Osteocyte (in vitro differentiated cells): ENCODE measurements at places on chromosomes 13 and 19.

GRCh38 chr13:28411831-28412353 is 83.0 kb downstream of the FLT1 start:
- DNase-seq = no peak

DNA sequence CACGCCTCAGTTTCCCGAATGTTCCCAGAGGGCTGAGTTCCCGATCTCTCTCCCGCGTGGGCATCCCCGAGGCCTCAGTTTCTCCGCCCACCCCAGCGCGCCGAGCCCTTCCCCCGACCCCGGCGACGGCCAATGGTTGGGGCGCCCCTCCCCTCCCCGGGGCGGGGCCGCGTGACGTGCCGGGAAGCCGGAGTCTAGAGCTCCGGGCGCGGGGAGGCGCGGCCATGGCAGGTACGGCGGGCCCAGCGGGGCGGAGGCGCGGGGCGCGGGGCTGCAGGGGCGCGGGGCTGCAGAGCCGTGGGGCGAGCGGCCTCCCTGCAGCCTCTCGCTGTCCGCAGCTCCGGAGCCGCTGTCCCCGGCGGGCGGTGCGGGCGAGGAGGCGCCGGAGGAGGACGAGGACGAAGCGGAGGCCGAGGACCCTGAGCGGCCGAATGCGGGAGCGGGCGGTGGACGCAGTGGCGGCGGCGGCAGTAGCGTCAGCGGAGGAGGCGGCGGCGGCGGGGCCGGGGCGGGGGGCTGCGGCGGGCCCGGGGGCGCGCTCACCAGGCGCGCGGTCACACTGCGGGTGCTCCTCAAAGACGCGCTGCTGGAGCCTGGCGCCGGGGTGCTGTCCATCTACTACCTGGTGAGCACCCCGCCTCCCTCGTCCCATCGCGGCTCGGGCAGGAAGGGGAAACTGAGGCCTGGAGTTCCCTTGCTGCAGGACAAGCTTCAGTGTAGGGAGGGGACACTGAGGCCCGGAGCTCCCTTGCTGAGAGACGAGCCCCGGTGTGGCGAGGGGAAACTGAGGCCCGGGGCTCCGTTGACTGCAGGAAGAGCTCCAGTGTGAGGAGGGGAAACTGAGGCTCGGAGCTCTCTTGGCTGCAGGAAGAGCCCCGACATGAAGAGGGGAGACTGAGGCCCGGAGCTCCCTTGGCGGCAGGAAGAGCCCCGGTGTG is at the start of gene MPND:
Gene MPND, plus strand, starts transcription at position 193 of the 938 bp plus-strand sequence. Its CDS starts 32 bp downstream, at position 225.
- DNase-seq = peak; percentile 96

GRCh38 chr19:40612831-40613689 is 11.9 kb downstream of the LTBP4 start:
- no peak for DNase-seq

DNA sequence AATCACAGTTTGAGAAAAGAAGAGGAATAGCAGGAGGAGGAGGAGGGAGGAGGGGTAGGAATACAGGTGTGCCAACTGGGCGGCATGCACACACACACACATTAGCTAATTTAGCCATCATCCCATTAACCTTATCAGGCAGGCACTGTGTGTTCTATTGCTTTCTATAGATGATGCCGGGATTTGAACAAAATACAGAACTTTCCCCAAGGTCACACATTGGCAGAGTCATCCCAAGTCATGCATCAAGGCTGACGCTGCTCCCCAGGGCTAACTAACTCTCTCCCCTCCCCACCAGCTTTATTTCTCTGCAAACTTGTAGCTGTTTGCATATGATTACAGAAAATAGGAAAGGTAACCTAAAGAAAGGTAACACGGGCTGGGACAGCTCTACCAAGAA is 83.0 kb downstream of the NUFIP1 start:
- DNase-seq = no peak

DNA sequence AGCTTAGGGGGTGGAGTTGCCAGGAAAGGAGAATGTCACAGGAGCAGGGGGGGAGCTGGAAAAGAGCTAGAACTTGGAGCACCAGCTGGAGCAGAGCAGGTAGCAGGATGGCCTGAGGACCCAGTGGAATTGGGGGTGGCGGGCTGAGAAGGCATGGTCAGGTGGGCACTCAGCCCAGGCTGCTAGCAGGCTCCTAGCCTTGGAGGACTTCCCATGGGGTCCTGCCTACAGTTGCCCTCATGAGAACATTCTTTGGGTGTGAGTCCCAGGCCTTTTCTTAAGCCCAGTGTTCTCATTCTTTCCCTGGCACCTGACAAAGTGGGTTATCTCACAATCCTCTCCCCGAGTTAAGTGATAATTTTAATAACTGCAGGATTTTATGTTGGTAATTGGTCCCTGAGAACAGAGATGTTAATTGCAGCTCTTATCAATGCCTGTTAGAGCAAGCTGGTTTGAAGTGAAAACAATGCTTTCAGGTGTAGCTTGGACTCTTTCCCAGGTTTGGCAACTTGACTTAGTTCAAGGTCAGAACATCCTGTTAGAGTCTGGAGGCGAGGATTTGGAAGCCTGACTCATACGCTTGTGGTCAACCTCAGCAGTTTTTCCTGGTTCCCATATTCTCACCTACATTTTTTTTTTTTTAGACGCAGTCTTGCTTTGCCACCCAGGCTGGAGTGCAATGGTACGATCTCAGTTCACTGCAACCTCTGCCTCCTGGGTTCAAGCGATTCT is 18.1 kb upstream of the OLFM4 start:
- DNase-seq = no peak

DNA sequence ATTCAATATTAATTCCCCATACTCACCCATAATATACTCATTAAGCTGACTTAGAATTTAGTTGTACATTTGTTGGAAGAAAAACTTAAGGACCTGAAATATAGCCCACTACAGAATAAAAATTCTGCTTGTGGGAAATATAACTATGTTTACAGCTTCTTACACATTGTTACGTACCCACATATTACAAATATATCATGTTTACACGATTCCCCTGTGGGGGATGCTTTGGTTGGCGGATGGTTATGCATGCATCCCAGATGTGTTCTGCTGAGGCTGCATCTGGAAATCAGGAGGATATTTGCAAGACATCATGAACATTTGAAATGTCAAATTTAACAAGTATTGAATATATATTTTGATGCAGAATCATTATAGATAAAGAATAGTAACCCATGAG is 79.5 kb upstream of the KL start:
- peak; percentile 15 for DNase-seq

GRCh38 chr19:17180997-17181702 is 34.0 kb upstream of the USE1 start:
- DNase-seq = no peak

DNA sequence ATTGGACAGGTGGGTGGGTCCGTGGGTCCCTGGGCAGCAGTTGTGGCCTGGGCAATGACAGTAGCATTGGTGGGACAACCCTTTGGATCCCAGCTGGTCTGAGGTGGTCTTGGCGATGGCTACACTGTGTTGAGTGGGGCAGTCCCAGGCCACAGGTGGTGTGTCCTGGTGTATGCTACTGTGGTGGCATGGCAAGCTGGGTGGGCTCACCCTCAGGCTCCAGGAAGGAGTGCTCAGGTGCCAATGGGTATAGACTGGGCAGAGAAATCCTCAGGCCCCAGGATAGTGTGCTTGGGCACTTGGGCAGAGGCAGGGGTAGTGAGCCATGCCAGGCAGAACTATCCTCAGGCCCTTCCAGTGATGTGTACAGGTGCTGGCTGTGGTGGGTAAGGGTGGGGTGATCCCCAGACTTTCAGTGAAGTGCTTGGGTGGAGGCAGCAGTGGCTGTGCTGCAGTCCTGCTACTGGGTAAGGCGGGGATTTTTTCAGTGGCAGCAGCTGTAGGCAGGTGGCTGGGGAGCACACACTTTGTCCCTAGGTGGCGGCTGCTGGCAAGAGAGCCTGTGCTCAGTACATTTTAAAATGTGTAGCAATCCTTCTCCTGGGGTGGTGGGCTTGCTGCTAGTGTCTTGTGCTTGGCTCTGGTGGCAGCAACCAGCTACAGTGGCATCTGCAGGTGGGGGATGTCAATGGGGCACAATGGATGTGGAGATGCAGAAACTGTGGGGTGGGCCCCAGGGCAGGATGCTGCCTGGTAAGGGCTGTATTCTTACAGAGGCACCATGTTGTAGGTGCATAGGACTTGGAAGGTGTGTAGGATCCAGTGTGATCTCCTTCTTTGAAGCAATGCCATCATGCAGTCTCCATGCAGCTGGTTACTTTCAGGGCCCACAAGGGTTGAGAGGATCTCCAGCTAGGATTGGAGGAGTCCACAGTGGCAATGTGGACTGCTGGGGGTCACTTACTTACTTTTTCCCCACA is 64.9 kb downstream of the DNAJC3 start:
- DNase-seq = no peak

GRCh38 chr19:6100284-6100915 is 9.9 kb downstream of the RFX2 start:
- DNase-seq = no peak

- DNase-seq = no peak
These were observed 1.3 kb downstream of the MED4 start for GRCh38 chr13:48093588-48093987.

DNA sequence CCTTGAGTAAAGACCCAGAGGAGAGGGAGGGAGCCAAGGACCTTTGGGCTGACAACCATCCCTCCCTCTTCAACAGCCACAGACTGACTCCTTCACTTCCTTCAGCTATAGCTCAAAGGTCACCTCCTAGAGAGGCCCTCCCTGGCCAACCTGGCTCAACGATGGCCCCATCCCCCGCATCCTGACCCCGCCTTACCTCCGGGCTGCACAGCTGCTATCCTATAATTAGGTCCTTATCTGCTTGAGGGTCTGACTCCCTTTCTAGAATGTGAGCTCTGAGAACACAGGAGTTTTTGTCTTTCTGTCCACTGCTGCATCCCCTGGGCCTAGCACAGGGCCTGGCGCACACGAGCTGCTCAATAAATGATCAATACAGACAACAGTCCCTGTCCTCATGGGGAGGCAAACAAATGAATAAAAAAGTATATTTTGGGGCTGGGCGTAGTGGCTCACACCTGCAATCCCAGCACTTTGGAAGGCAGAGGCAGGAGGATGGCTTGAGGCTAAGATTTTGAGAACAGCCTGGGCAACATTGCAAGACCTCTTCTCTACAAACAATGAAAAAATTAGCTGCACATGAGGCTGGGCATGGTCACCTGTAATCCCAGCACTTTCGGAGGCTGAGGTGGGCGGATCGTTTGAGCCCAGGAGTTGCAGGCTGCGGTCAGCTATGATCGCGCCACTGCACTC is 6.6 kb upstream of the LGALS4 start:
- DNase-seq = no peak

- DNase-seq = no peak
These were observed 33.5 kb upstream of the TMTC4 start for GRCh38 chr13:100707818-100708740.

GRCh38 chr19:50394017-50394416 is 9.9 kb downstream of the POLD1 start:
- no peak for DNase-seq

- DNase-seq = no peak
These were observed 419.8 kb downstream of the SLITRK6 start for GRCh38 chr13:85379433-85379832.

DNA sequence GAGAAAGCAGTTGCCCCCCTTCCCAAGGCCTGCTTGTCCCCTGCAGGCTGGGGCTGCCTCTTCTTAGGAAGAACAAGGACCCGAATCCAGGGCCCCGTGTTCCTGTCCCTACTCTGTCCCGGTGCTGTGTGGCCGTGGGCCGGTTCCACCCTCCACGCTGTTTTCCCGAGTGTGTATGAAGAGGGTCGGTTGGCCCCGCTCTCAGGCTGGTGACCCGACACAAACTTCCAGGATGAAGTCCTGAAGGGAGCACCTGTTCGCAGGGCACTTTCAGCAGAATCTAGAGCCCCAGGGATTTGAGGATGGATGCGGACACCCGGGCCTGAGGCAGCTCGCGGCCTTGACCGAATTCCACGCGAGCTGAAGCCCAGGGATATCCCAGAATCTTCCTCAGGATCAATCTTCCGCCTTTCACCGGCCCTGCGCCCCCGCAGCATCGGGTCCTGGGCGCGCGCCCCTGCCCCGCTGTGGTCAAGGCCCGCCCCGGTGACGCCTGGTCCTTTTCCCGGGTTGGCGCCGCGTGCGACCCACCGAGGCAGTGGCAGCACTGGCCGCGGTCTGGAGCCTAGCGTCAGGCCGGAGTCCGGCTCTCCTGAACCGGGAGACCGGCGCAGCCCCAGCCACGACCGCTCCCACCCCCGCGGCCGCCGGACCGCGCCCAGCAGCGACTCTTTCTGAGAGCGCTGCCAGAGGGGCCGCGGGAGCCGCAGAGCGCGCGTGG is 528 bp upstream of the CHST8 start:
- DNase-seq = no peak

DNA sequence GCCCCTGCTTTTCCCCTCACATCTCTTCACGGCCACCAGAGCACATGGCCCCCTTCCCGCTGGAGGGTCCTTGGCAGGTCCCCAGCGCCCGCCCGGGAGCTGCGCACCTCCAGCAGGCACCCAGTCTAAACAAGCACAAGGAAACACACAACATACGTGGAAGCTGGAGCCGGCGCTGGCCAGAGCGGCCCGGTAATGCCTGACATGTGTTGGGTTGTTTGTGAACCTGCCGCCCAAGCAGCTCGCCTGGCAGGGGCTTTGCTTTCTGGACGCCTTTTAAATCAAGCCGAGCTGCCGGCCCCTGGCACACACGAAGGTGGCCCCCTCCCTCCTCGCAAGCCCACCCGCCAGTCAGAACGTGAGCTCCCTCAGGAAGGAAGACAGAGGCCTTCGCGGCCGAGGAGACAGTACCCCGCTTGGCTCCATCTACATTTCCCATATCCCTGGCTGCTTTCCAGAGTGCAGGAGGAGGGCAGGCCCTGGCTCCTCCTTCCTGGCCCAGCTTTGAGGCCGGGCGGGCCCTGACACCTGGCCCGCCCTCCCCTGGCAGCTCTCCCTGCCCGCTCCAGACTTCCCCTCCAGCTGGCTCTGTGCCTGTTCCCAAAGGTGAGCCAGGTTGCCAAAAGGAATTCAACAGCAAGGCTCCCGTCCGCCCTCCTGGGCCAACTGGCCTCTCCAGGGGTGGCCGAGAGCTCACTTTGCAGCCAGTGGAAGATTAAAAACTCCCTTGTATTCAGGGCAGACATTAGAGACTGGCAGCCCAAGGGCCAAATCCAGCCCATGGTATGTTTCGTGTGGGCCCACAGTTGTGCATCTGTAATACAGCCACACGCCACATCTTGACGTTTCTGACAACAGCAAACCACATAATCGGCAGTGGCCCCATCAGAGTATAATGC is 28.7 kb downstream of the COMP start:
- no peak for DNase-seq

- DNase-seq = no peak
These were observed 86.2 kb upstream of the MBNL2 start for GRCh38 chr13:97135883-97136282.

DNA sequence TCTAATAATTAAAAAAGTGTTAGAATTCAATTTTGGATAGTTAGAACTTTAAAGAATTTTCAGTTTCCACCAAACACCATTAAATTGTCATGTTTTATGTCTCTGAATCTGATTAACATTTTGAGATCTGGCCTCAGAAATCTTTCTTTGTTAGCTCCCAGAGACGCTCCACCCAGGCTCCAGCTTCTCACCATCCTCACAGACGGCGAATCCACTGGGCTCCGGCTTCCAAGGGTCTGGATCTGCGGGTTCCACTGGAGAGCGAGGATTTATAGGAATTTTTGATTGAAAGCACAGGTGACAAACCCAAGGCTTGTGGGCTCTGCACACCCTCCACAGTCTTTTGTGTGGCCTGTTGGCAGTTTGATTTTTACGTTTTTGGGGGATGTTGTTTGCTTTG is 160.6 kb downstream of the URI1 start:
- DNase-seq = no peak

- DNase-seq = no peak
These were observed 26.3 kb downstream of the SHANK1 start for GRCh38 chr19:50693064-50693975.
